ENCODE measurements at places on chromosomes 11 and 22.
A peak's percentile ranks its signal among the peaks of the same experiment; 100 is the strongest.

DNA sequence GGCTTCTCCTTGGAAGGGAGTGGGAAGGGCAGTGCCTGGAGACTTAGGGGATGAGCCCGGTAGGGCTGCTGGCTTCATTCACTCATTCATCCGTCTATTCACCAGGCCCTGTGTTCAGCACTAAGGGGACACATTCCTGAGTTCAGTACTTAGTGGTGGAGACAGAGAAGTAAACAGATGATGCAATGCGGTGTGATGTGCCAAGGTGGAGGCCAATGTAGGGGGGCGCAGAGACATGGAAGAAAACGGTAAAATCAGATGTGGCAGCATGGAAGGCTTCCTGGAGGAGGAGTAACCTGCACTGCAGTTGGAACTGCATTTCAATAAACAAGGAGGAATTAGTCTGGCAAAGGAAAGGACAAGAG, 21.3 kb downstream of the GRIK4 start:
- DNase-seq, result no peak

DNA sequence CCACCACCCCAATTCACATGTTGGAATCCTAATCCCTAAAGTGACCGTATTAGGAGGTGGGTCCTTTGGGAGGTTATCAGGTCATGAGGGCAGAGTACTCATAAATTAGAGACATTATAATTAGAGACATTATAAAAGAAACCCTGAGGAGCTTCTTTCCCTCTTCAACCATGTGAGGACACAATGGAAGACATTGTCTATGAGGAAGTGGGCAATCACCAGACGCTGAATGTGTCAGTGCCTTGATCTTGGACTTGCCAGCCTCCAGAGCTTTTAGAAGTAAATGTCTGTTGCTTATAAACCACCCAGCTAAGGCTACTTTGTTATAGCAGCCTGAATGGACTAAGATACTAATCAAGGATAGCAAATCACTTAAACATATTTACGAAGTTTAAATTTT, 14.8 kb downstream of the GAB2 start:
- DNase-seq, result no peak

DNA sequence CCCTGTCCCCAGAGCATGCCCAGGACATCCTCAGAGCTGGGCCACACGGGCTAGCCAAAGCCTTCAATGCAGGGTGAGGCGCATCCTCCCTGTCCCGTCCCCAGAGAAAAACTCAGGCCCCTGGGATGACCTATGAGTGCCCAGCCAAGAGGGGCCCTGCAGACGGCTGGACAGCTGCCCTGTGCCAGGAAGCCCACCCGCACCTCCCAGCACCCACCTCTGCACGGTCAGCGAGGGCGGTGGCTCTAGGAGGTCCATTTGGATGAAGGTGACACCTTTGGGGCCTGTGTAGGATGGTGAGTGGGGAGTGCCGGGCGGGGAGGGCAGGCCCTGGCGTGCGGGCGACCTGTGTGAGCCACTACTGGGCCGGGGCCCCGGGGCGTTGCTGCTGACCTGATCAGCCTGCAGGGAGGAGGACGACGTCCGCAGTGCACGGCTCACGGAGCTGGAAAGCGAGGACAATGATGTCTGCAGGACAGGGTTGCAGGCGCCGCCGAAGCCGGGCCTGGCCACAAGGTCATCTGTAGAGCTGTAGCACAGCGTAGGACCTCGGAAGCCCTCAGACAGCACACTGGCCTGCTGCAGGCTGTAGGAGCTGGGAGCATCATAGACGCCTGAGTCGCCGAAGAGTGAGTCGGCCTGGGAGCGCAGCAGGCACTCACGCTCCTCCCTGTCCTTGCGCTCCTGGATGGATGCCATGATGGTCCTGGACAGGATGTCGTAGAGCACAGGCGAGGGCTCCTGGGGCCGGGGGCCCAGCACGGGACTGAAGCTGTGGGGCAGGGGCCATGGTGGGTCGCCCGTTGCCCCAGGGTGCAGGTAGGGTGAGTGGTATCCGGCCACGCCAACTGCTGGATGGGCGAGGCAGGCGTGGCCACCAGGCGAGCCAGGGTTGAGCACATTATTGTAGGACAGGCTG, 180.5 kb downstream of the IGLL1 start:
- no peak for DNase-seq

- DNase-seq, result peak; percentile 88
These were observed at the start of gene TRAF6 for GRCh38 chr11:36509694-36510593. TSS of gene TRAF6 (minus strand) at chr11:36510272. CDS start at chr11:36501515, 8,757 bp downstream.

DNA sequence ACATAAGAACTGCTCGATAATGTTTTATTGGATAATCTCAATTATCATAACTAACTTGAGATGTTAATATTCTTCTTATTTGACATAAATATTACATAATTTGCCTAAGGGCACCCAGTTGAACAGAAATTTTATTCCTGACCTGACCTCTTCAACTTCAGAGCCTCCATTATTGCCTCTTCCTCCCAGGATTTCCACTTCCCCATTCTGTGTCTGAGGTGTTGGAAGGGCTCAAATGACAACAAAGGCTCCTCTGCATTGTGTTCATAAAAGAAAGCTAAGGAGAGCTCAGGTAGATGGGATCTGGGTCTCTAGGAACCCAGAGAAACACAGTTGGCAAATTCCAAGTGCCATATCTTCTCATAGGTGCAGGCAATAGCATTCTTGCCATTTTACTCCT, 61.2 kb upstream of the ARHGAP20 start:
- DNase-seq, result no peak
